Peyer's patch (tissue), 4 donors: ENCODE measurements at places on chromosomes 11 and 22.

- peaks cover 16% of the 10 kb centered on the region for H3K36me3 ChIP-seq
- H3K4me1 ChIP-seq, result no peaks in the 10 kb centered on the region
- no peak overlapping the region for H3K27ac ChIP-seq
- no peak overlapping the region for H3K4me3 ChIP-seq
These were observed 10.8 kb downstream of the SLC35C1 start for GRCh38 chr11:45815747-45816146.

DNA sequence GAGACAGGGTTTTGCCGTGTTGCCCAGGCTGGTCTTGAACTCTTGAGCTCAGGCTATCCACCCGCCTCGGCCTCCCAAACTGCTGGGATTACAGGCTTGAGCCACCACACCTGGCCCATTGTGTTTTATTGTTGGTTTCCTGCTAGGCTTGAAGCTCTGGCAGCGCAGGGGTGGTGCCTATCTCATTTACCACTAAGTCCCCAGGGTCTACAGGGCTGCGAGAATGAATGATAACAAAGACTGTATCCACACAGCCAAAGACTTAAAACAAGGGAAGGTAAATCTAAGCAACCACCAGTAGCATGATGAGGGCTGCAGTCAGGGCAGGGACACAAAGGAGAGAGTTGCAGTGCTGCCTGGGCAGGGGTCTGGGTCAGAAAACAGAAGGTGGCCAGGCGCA, 37.3 kb upstream of the XBP1 start:
- no peaks in the 10 kb centered on the region for H3K36me3 ChIP-seq
- no peak for DNase-seq
- H3K27ac ChIP-seq, result no peak overlapping the region
- no peaks in the 10 kb centered on the region for H3K27me3 ChIP-seq
- no peaks in the 10 kb centered on the region for H3K4me1 ChIP-seq

DNA sequence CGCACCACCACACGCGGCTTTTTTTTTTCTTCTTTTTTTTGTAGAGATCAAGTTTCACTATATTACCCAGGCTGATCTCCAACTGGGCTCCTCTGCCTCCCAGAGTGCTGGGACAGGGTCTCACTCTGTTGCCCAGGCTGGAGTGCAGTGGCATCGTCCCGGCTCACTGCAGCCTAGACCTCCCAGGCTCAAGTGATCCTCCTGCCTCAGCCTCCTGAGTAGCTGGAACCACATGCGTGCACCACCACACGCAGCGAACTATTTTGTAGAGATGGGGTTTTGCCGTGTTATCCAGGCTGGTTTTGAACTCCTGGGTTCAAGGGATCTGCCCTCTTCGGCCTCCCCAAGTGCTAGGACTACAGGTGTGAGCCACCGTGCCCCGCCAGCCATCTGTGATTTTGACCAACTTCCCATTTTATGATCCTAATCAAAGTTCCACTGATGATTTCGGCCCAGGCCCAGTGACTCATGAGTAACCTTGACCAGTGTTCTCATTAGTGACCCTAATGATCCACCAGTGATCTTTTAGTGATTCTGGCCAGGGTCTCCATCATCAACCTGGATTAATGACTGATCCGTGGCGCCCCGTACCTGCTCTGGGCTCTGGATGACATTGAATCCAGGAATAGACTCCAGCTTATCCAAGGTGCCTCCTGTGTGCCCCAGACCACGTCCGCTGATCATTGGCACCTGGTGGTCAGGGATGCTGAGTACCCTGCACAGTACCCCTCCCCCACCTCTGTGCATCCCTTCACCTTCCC, 1.7 kb downstream of the TYMP start:
- no peak for DNase-seq
- no peaks in the 10 kb centered on the region for H3K27me3 ChIP-seq
- peaks cover 6% of the 10 kb centered on the region for H3K4me1 ChIP-seq
- peak overlapping the region; percentile 100 for H3K27ac ChIP-seq

DNA sequence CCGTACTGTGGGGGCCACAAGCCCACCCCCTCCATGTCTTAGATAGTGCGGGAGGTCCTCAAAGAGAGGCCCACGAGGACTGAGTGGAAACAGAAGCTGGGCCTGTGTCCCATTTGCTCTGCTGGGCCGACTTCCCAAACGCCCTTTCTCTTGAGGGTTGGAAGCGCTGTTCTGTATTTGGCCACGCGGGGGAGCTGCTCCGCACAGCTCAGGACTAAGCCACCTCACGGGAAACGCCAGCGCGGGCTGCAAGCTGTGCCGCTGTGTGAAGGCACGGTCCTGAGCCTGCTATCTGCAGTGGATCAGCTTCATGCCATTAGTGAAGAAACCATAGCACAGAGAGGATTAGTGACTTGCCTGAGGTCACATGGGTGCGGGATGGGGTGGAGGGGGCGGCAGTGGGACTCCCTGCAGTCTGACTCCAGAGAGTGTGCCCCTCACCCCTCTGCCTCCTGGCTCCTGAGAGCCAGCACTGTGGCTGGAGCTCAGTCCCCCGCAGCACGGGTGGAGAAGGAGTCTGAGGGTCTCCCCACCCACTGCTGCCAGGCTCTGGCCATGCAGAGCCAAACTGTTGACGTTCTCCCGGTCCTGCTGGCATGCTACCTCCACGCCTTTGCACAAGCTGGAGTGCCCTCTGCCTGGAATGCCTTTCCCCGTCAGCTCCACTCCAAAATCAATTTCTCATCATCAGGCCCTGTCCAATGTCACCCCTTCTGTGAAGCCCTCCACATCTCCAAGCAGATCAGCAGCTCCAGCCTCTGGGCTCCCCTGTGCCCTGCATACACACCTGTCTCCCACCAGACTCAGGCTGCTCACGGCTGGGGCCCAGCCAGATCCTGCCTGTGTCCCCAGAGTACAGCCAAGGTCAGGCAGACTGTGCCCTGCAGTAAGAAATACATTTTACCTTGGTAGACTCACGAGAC, 51.5 kb upstream of the LRRC32 start:
- no peaks in the 10 kb centered on the region for H3K4me1 ChIP-seq
- peak; percentile 88 for DNase-seq
- H3K36me3 ChIP-seq, result no peaks in the 10 kb centered on the region
- H3K27me3 ChIP-seq, result no peaks in the 10 kb centered on the region
- no peak overlapping the region for H3K4me3 ChIP-seq

DNA sequence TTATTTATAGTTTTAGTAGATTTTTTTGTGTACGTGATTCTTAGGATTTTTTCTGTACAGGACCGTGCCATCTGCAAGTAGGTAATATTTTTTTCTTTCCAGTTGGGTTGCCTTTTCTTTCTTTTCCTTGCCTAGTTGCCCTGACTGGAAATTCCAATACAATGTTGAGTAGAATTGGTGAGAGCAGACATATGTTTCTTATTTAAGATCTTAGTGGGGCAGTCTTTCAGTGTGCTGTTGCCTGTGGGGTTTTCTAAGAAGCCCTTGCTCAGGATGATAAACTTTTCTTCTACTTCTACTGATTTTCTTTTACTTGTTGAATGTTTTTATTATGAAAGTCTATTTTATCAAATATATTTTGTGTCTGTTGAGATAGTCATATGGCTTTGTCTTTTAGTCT, 33.0 kb downstream of the ATXN10 start:
- H3K36me3 ChIP-seq, result peaks cover 39% of the 10 kb centered on the region
- no peak overlapping the region for H3K27ac ChIP-seq
- H3K4me3 ChIP-seq, result no peak overlapping the region
- H3K27me3 ChIP-seq, result no peaks in the 10 kb centered on the region
- no peak for DNase-seq
- H3K4me1 ChIP-seq, result no peaks in the 10 kb centered on the region
